ENCODE measurements at places on chromosomes 2 and 18.
A peak's percentile ranks its signal among the peaks of the same experiment; 100 is the strongest.

DNA sequence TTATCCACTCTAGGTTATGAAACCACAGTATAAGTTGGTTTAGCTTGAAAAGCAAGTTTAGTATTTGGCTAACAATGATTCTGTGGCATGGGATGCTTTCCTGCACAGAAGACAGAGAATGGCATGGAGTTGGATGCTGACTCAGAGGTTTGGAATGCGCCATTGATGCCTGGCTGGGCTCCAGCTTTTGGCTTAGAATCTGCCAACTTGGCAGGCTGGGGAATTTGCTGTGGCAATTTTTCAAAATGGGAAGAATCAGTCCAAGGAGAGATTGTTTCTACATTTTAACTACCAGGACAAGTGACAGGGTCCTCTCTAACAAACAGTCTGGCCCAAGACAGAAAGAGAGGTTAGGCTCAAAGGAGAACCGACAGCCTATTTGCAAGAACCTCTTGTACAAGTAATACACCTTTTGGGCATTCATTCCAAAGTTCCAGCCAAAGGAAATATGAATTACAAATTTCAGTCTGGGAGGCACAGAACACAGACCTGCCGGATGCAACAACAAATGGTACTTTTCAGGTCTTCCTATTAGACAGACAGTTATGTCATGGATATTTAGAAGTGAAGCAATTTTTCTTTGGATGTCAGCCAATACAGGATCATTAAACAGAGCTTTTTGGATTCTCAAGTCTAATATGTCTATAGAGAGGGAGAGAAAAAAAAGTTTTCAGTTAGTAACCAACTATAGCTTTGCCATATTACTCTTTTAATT lies 1027.7 kb downstream of the TMEM182 start:
- no peak for DNase-seq

DNA sequence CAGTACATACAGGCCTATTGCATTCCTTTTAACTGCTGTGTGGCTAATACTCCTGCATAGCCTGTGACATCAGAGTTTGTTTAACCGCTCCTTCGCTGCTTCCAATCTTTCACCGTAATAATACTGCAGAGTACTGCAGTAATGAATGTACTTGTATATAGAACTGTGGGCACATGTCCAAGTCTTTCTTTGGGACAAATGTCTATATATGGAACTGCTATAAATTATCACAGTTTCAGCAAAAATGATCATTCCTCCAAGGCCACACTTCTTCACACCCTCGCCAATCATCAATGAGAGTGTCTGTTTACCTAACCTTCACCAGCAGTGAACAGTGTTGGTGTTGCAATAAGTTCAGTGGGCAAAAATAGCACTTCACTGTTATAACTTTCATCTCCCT lies 230.4 kb downstream of the SP3 start:
- no peak for DNase-seq

GRCh38 chr2:166468124-166469024 lies 25.7 kb downstream of the SCN7A start:
- DNase-seq: no peak

GRCh38 chr2:47484396-47484795 lies 81.4 kb downstream of the MSH2 start:
- DNase-seq: no peak

- no peak for DNase-seq
These were observed 11.1 kb downstream of the CNDP2 start for GRCh38 chr18:74507097-74507881.

GRCh38 chr18:71336576-71337210 lies 1047.8 kb downstream of the SOCS6 start:
- DNase-seq: no peak

- peak; percentile 96 for DNase-seq
These were observed 229.4 kb downstream of the HAUS1 start for GRCh38 chr18:46333431-46334135.

- no peak for DNase-seq
These were observed 285.3 kb downstream of the RAD51AP2 start for GRCh38 chr2:17232776-17233556.

- DNase-seq: no peak
These were observed 14.3 kb upstream of the CCDC85A start for GRCh38 chr2:56169521-56169920.

- no peak for DNase-seq
These were observed 11.4 kb upstream of the GALNT5 start for GRCh38 chr2:157245846-157246764.

GRCh38 chr18:46488471-46489213 lies 168.4 kb downstream of the LOXHD1 start:
- no peak for DNase-seq

GRCh38 chr18:76839086-76839794 lies 16.9 kb downstream of the ZNF236 start:
- no peak for DNase-seq

- no peak for DNase-seq
These were observed 150.3 kb downstream of the SATB2 start for GRCh38 chr2:199307461-199307860.

GRCh38 chr18:48165111-48165866 lies 234.8 kb upstream of the SMAD2 start:
- DNase-seq: no peak

- peak; percentile 67 for DNase-seq
These were observed 3.7 kb upstream of the CRIM1 start for GRCh38 chr2:36351736-36352349.

DNA sequence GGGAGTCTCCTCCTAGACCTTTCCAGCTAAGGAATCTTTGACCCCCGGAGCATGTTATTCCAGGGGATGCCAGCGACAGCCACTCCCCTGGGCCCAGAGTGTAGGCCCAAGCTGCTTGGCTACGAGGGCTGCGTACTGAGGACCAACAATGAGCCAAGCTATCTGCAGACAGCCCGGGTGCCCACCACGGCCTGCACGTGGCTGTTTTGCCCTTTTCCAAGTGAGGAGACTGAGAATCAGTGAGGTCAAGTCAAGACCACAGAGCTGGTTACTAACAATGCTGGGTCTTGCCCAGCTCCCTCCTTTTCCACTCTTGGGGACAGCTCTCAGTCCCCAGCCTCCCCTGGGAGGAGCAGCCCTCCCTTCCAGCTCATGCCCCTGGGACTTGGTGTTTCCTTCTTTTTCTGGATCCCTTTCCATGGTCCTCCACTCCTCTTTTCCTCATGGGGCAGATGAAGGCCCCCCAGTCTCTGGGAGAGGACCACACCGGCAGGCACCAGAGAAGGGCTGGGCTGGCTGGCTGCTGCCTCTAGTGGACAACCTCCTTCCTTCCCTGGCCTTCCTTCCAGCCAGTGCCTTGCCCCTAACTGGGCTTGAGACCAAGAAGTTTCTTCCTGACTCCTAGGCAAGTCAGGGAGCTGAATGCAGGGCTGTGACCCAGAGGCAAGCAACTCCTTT lies 550 bp upstream of the MALL start:
- peak; percentile 62 for DNase-seq

- DNase-seq: no peak
These were observed 390.9 kb upstream of the TRIB2 start for GRCh38 chr2:12325806-12326205.

GRCh38 chr2:191217580-191217979 lies 27.6 kb upstream of the MYO1B start:
- no peak for DNase-seq

- no peak for DNase-seq
These were observed 85.6 kb downstream of the CD8B2 start for GRCh38 chr2:106572541-106573450.

- DNase-seq: no peak
These were observed 16.7 kb downstream of the ZEB2 start for GRCh38 chr2:144503242-144503641.

GRCh38 chr2:38735999-38736320 lies 15.2 kb downstream of the SRSF7 start:
- DNase-seq: no peak

- DNase-seq: no peak
These were observed 494.7 kb downstream of the BCL11A start for GRCh38 chr2:60058781-60059180.

GRCh38 chr2:171553236-171553635 lies 31.0 kb downstream of the CYBRD1 start:
- DNase-seq: no peak

- no peak for DNase-seq
These were observed 115.8 kb downstream of the CABLES1 start for GRCh38 chr18:23250893-23251656.

GRCh38 chr2:173854840-173855239 lies 110.3 kb downstream of the SP3 start:
- no peak for DNase-seq

- DNase-seq: no peak
These were observed 18.0 kb upstream of the FAP start for GRCh38 chr2:162261032-162261945.

DNA sequence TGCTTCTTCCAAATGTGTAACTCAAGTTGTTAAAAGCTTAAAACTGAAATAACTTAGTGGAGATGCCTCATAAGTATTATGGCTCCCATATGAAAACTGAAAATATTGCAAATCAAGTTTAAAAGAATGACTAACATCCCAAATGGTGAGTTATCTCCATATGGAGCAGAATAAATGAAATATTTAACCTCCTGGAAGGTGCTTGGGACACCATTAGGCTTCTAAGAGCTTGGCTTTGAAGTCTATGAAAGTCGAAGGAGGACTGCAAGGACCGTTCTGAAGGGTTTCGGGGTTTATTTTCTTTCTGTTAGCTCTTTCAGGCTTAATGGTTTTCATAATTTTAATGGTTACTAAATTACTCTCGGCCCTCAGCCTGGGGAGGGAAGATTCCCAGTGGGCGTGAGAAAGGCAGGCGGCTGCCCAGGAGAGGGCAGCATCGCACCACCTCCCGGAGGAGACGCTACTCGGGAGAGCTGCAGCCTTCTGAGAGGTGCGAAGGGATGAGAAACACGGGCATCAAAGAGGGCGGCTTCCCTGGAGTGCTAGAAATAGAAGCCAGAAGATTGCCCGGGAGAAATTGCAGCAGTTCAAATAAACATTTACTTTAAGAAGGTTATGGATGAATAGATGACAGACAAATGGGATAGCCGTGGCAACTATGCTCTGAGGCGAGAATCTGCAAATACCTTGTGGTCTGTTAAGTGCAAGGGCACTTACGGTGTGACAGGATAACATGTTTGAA lies 43.1 kb downstream of the MAP3K19 start:
- peak; percentile 80 for DNase-seq

- no peak for DNase-seq
These were observed 1635.9 kb upstream of the LRRTM1 start for GRCh38 chr2:81940266-81940955.

DNA sequence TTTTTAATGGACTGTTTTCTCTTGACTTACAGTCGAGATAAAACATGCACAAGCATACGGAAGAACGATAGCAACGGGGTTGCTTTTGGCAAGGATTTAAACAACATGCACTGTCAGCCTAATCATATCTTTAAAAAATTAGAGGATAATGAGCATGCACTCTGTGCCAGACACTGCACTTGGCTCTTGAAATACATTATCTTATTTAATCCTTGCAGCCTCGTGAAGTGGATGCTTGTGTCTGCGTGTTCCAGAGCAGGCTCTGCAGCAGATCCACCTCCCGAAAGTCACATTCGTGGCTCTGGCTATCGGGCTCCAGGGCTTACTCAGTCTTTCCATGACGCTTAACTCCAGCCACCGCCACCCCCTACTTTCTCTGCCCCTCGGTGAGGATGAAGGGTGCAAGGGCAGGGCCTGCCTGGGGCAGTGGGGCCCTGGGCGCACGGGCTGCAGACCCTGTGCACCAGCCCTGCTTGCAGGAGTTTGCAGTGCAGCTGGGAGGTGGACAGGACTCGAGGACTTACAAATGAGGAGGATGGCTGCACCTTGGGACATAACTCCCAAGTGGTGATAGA lies 61.7 kb downstream of the ACKR3 start:
- DNase-seq: peak; percentile 53

DNA sequence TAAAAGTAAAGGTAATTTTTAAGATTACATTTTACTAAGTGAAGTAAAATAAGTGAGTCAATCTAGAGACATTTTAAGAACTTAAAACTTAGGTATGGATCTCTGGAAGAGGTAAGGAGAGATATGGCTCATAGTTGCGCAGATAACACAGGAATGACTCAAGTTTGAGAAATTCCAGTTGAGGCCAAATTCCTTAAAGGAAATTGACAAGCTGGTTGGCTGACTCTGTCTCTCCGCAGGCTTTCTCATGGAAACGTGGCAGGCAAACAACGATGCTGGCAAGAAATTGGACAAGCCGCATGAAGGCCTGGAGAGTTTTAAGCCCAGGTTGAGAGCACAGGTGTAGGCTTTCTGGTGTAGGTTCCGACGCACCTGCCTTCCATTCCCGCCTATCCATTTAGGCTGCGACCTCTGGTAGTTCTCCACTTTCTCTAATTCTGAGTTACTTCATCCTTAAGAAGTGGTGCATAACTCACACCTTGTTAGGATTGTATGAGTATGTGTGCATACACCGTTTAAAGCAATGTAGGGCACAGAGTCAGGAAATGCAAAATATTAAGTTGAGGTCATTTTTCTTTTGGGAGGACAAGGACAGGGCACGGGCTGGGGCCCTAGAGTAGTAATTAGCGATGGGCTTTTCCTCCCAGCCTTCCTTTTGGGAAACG lies 589 bp upstream of the DAW1 start:
- DNase-seq: no peak

DNA sequence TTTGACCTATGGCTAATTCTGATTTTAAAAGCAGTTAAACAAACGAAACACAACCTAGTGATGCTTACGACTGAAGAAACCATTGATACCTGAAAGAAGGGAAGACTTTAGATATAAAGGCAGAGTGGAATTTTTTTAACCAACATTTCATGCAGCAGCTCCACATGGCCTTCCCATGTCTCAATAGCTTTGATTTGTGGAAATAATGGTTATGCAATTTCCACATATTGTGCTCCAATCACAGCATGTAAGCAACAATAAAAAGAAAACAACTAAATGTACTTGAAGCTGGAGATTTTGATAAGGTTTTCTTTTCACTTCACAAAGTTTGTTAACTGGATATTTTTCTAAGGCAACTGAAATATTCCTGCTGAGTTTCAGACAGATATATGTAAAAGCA lies 82.0 kb upstream of the SLC39A10 start:
- no peak for DNase-seq

GRCh38 chr18:30093376-30093775 lies 949.2 kb downstream of the DSC3 start:
- DNase-seq: no peak

DNA sequence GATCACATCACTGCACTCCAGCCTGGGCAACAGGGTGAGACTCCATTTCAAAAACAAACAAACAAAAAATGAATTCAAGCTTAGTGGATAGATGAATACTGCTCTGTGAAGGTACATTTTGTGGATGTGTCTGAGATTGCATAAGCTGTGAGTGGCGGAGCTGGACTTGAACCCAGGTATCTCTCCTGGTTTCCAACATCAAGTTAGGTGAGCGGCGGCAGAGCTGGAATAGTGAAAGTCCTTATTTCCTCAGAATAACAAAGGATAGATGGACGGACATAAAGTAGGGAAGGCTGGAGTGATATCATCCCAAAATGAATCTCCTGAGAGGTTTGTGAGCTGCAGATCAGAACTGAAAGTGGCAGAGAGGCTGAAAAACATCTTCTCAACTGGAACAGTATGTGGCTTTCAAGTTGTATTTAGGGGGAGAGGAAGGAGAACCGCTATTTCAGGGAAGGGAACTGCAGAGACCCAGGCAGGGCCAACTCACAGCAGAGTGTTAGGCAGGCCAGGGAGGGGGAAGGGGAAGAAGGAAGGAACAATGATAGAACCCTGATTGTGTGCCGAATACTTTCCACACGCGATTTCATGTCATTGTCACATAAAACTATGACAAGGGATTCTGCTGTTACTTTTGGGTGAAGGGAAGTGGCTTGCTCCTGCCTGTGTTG lies 106.2 kb downstream of the LPIN1 start:
- no peak for DNase-seq

All from SK-N-SH (cell line).